Glomerular endothelial cell (primary cell): ENCODE measurements at places on chromosomes 3 and 15. TPM values are rescaled to one million over a fixed set of nuclear protein-coding genes. Genes with fewer than 3 reads are reported as not detected.

Gene DLEC1
- total RNA-seq, result not detected in 2 replicates

Gene ZNF774
- total RNA-seq, result 1.3 and 1.6 TPM in 2 replicates

Gene GLDN
- not detected in 2 replicates for total RNA-seq

Gene A4GNT
- total RNA-seq, result not detected in 2 replicates

Gene IL17RB
- not detected in 2 replicates for total RNA-seq

Gene FRMD5
- 3.2 and 5.1 TPM in 2 replicates for total RNA-seq

Gene TRAIP
- total RNA-seq, result 2.7 and 5.2 TPM in 2 replicates

Gene EIF4E3
- total RNA-seq, result 4.2 and 4.7 TPM in 2 replicates

Gene SOX14
- total RNA-seq, result not detected in 2 replicates

Gene KLHL40
- total RNA-seq, result not detected in 2 replicates

Gene RAB6B
- total RNA-seq, result 3.8 and 4.3 TPM in 2 replicates

Gene CLDN11
- total RNA-seq, result 111 and 158 TPM in 2 replicates

Gene TMCO5A
- not detected in 2 replicates for total RNA-seq

Gene APOD
- 2.8 and 8.6 TPM in 2 replicates for total RNA-seq
